ENCODE measurements at places on chromosomes 16 and 17.
A peak's percentile ranks its signal among the peaks of the same experiment; 100 is the strongest.

DNA sequence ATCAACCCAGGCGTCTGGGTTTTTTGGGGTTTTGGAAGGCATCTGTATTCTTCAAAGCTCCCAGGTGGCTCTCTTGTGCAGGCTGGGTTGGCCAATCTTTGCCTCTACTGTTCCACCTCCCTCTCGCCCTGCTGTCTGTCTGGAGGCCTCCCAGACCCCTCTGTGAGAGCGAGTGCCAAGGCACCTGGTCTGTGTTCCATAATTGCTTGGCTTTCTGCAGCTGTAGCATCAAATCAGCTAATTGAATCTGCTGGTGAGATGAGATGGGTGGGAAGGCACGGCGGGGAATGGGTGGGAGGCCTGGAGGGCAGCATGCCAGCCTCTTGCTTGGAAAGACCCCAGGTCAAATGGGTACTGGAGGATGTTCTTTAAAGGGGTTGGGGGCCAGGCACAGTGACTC is 52.5 kb upstream of the CLEC19A start:
- DNase-seq: no peak

- no peak for DNase-seq
These were observed 19.7 kb downstream of the ZNF423 start for GRCh38 chr16:49836218-49836617.

- DNase-seq: no peak
These were observed 1.5 kb downstream of the NPLOC4 start for GRCh38 chr17:81635431-81635830.

- peak; percentile 97 for DNase-seq
These were observed at the start of gene PSMC3IP for GRCh38 chr17:42577532-42578281. Gene PSMC3IP (minus strand): TSS chr17:42577729. CDS start chr17:42577686, 43 bp downstream.

DNA sequence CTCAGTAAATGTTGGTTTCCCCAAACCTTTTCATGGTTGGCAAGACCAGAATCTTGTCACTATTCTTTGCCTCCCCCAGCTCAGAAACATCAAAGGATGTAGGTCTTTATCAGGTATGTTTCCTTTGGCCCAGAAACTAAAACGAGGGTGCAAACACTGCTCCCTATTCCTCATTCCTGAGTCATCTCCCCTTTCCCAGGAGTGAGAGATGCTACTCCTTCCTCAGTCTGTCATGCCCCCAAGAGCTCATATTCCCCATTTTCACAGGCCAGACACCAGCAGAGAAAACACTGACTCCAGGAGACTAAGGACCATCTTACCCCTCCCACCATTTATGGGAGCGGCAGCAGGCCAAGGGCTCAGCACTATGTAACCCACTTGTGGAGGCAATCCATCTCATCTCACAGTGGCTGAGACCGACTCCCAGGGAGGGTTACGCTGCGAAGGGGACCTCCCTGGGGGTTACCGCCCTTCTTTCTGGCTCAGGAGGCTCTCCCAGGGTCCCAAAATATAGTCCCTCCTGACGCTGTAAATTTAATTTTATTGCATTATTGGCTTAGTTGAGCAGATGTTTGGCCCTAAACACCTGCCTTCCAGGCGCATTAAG is 1.5 kb downstream of the GEMIN4 start:
- DNase-seq: no peak
